ENCODE measurements at places on chromosomes 1 and 21.

GRCh38 chr21:41032541-41032940, 135.4 kb upstream of the BACE2 start:
- DNase-seq, result no peak

- DNase-seq, result no peak
Observed at GRCh38 chr1:98919211-98919610, 85.5 kb downstream of the PLPPR5 start.

DNA sequence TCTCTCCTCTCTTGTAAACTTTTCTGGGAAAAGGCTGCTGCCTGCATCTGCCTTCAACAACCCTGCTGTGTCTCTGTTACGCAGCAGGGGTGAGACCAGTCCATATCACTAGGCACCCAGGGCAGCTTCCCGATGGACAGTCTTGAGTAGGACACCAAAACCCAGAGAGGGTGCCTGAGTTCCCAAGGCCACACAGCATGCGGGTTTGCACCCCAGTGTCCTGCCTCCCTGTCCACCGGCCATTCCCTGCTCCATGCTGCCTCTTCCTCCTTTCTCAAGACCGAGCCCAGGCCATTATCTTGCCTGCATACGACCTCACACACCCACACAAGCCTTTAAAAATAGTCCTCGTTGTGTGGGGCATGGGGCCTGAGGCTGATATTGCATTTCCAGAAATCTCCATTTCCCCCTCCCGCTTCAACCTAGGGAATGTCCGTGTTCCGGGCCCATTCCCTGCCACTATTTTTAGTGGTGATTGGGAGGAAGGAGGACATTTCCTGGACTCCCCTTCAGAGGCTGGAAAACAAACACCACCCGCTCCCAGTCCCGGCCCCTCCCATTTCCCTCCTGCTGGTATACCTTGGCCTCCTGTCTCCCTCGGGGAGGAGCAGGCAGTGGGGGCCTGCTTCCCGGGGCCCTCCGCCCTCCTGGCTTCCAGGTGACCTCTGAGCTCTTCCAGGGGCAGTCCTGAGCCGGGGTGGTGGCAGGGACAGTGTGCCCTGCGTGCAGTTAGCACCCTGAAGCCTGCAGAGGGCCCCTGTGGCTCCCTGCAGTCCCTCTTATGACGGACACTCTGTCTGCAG, 132.4 kb upstream of the TMEM51 start:
- no peak for DNase-seq

DNA sequence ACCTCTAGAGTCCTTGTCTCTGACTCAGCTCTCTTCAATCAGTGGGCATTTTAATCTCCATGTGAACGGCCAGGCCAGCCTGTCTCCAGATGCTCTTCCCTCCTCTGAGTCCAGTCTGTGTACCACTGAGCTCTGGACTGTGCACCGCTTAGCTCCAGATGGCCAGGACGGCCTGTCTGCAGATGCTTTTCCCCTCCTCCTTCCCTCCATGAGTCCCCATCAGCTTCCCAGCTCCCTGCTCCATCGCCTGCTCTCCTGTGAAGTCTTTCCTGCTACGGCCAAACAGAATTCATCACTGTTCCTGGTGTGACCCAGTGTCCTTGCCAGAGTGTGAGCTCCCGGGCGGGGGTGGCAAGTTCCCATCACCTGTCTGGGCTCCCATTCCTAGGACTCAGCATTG, 42.0 kb downstream of the STUM start:
- DNase-seq, result no peak

DNA sequence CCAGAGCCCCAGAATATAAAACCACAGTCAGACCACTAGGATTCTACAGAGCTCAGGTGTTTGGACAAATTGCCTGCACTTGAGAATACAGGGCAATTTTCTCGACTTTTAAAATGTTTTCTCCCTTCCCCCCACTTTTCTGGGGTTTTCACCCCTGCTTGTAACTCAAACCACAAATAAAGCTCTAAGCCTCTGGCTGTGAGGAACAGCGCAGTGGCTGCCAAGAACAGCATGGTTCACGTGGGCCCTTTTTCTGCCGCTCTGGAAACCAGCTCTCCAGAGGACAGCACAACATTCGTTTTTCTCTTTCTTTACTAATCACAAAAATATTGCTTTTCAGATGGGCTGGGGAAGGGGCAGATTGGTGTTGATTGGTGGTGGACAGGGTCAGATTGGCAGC, 102.2 kb upstream of the JUN start:
- no peak for DNase-seq

- DNase-seq, result no peak
Observed at GRCh38 chr1:218408942-218409341, 63.8 kb downstream of the TGFB2 start.

DNA sequence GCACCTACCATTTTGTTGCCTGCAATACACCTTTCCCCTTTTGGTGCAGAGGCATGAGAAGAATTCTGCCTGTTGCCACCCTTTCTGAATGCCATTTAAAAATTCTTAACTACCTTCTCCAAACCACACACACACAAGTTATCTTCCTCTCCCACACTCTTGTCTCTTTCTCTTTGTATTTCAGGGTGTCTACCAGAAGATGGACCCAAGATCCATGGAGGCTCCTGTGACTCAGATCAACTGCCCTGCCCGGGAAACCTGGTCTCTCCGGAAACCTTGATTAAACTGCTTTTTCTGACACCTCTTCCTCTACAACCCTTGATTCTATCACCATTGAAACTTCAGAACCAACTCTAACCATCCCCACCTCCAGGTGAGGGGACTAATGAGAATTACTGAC, 2.4 kb upstream of the TARS2 start:
- DNase-seq, result peak; percentile 53

DNA sequence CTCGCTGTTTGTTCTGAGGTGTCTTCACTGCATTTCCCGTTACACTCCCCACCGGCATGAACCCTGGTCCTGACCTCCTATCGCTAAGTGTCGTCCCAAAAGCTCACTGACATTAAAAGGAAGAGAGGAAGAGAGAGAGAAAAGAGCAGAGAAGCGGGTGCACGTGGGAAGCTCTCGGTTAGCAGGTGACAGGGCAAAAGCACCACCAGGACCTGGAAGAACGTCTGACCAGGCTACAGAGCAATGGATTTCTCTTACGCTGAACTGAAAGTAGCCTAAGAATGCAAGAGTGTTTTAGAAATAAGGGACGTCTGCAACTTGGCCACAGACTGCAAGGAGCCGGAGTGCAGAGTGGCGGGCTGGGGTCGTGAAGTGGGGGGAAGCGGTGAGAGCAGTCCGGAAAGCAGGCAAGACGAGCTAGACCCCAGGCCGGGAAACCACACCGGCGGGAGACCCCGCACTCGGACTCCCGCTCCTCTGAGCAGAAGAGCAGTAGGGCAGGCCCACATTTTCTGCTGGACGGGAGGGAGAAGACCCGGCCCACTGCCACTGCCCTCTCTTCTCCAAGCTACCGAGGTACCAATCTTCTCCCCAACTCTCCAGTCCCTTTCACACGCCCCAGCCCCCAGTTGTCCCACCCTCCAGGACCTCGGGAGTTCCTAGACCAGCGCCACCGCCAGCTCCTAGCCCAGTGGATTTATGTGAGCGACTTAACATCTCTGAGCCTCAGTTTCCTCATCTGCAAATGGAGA, 8.3 kb upstream of the MPZL1 start:
- DNase-seq, result no peak

- no peak for DNase-seq
Observed at GRCh38 chr1:230540421-230541155, 101.7 kb upstream of the COG2 start.

- no peak for DNase-seq
Observed at GRCh38 chr1:70438529-70438928, 27.5 kb downstream of the CTH start.

DNA sequence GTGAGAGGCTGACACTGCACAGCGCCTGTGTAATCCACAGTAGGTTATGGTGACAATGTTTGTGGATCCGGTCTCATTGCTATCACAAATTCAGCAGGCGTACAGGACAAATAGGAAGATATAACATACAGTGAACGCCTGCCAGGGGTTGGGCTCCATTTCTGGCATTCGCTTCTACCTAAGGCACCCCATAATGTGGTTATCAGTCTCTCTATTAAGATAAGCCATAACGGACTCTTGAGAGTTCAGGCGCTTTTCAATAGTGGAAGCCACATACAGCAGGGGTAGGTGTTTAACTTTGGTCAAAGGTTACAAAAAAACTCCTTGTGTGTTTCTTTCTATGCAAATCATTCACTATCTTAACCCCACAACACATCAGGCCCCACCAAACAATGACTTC, 72.8 kb downstream of the SIPA1L2 start:
- no peak for DNase-seq

DNA sequence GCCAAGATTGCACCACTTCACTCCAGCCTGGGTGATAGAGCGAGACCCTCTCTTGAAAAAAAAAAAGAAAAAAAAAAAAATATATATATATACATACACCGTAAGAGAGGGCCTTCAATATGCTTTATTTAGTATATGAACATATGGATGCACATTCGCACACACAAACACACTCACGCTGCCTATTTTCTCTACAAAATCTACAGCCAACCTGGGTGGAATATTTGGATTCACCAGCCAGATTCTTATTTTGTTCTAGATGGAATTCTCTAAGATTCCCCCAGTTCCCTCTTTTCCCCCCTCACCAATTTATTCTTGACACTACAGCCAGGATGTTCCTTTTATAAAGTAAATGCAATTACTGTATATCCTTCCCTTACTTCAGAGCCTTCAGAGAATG, 131.6 kb downstream of the TM2D1 start:
- DNase-seq, result no peak

DNA sequence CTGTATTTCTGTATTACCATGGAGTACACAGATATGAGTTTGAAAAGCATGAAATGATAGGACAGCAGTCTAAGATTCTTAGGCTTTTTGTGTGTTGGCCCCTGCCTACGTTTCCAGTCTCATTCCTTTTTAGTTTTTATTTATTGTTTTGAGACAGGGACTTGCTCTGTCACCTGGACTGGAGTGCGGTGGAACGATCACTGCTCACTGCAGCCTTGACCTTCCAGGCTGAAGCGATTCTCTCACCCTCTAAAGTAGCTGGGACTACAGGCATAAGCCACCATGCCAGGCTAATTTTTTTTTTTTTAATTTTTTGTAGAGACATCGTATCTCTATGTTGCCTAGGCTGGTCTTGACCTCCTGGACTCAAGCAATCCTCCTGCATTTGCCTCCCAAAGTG, 3.8 kb downstream of the RAVER2 start:
- DNase-seq, result no peak

DNA sequence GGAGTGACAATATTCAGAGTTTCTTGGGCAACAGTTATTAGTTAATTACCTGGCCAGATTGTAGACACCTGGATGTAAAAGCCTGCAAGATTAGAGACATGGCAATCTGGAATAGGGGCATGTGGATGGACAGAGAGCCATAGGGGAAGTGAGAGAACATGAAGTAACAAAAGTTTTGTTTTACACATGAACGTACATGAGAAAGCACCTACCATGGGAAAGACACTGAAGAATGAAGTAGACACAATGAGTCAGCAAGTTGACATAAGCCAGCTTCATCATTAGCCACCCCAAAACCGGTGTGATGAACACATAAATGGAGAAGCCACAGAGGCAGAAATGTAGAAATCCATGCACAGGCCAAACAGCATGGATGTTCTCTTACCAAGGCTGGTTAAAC, 462.1 kb upstream of the C1orf87 start:
- no peak for DNase-seq

Data from A549 (cell line).